Eye (tissue), 1 donor: ENCODE measurements at places on chromosomes 4 and X.
A peak's percentile ranks its signal among the peaks of the same experiment; 100 is the strongest.

DNA sequence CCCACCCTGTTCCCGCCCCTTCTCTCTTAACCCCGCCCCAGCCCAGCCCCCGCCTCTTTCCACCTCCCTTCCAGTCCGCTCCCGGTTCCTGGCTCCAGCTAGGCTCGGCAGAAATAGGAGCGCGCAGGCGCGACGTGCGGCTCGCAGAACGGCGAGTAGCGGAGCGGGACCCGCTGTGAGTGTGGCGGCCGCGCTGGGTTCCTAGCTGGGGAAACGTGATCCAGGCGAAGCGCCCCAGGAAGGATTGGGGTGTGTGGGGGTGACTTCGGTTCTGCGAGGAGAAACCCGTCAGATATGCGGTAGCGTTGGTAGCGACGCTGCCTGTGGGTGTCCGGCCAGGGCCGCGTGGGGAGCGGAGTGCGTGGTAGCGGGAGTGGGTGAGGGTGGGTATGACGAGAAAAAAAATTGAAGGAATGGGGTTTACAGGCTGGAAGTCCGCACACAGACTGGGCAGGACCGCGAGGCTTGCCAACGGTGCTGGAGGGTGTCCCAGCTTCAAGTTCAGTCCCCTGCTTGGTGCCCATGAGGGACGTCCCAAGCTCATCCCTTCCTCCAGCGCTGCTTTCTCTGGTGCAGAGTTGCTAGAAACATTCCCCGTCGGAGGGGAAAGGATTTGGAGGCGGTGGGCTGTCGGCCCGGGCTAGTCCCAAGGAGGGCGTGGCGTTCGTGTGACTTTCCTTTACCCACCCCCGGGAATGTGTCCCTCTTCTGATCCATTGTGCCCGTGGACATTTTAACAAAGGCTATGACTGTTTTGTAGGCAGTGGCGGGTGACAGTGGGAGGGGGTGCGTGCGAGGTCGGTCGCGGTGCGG is at the start of gene PRRG1:
Gene PRRG1, plus strand, starts transcription at position 144 of the 813 bp plus-strand sequence. CDS start 56,886 bp downstream, outside the sequence.
- peak; percentile 89 for DNase-seq

DNA sequence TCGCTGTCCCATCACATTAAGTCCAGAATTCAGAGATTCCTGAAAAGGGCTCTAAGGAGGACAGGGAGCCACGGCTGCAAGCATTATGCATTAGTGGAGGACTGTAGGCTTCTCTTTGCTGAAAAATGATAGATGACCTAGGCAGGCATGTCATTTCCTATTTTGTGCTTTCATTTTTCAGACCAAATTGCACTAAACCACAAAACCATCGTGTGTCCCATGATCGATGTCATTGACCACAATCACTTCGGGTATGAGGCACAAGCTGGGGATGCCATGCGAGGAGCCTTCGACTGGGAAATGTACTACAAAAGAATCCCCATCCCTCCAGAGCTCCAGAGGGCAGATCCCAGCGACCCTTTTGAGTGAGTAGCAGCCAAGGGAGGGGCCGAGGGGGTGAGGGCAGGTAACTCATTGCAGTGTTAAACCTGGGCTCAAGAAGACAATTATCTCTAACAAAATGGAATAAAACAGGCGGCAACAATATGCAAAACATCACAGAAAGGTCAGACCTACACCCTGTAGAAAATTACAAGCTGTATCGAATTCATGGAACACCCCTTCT is 355.2 kb upstream of the GALNT7 start:
- peak; percentile 88 for DNase-seq

DNA sequence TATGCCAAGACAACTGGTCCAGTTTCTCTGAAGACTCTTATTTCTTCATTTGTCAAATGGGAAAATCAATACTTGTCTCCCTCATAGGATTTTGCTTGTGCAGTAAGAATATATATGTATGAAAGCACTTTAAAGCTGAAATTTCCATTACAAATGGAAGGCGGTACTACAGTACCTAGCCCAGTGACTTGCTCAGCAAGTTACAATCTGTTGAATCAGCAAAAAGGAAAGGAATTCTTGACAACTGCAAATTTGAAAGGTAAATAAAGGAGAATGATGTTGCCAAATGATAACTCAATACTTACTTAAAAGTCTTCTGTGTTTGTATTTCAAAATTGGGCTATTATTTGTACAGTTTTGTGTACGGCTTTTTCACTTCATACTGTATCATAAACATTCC is 71.1 kb downstream of the PKD2 start:
- no peak for DNase-seq

GRCh38 chr4:114563536-114564315 is 34.9 kb upstream of the UGT8 start:
- no peak for DNase-seq

DNA sequence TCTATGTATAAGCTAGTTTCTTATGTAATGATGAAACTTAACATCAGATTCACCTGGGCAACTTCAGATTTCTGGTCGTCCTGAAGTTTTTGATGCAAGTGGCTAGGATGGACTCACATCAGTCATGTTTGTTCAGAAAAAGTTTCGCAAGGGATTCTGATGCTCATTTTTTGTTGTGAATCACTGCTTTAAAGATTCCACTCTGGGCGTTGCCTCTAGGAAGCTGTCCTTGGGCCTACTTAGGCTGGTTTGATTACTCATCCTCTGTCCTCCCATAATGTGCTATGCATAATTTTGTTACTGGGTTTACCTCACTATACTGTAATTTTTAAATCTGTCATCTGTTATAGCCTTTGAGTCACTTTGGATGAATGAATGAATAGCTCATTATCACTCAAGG is 30.8 kb downstream of the HERC3 start:
- no peak for DNase-seq

- DNase-seq = no peak
Measured at GRCh38 chr4:41883988-41884734, 51.1 kb upstream of the TMEM33 start.
